ENCODE measurements at places on chromosomes 7 and 10.

DNA sequence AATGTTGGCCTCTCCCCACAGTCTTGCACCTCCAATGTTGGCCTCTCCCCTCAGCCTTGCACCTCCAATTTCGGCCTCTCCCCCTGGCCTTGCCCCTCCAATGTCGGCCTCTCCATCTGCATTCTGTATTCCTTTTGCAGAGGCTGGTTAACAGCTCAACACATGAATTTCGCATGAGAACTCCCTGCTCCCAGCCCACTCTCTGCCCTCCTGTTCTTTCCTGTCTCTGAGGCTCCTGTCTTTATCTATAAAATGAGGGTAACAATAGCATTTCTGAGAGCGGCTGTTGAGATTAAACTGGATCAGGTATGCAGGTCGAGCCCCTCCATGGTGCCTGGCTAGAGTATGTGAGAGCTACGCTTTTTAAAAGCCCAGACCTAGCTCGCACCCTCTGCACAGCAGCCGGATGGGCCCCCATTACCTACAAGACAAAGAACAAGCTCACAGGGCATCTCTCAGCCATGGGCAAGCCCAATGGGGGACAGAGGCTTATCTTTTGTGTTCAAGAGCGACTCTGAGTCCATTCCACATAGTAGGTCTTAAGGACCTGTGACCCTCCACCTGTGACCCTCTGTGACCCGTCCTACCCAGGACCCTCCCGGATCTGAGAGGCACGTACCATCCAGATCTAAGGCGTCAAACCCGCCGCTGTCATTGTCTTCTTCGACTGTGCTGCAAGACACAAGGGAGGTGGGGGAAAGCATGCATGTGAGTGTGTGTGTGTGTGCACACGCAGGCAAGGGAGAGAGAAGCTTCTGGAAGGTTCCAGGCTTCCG lies 82.2 kb upstream of the GNA12 start:
- H3K27me3 ChIP-seq, result no peaks in the 10 kb centered on the region
- no peak overlapping the region for H3K27ac ChIP-seq
- DNase-seq, result no peak
- no peaks in the 10 kb centered on the region for H3K4me1 ChIP-seq

GRCh38 chr7:124379296-124379695 lies 346.4 kb upstream of the TMEM229A start:
- H3K4me3 ChIP-seq, result no peak overlapping the region
- DNase-seq, result no peak
- H3K36me3 ChIP-seq, result no peaks in the 10 kb centered on the region
- no peak overlapping the region for H3K27ac ChIP-seq
- H3K27me3 ChIP-seq, result no peaks in the 10 kb centered on the region

- H3K27ac ChIP-seq, result no peak overlapping the region
- no peaks in the 10 kb centered on the region for H3K4me1 ChIP-seq
- no peaks in the 10 kb centered on the region for H3K27me3 ChIP-seq
- no peak overlapping the region for H3K4me3 ChIP-seq
- no peaks in the 10 kb centered on the region for H3K36me3 ChIP-seq
These were observed 146.5 kb downstream of the GLRX3 start for GRCh38 chr10:130282492-130283218.

DNA sequence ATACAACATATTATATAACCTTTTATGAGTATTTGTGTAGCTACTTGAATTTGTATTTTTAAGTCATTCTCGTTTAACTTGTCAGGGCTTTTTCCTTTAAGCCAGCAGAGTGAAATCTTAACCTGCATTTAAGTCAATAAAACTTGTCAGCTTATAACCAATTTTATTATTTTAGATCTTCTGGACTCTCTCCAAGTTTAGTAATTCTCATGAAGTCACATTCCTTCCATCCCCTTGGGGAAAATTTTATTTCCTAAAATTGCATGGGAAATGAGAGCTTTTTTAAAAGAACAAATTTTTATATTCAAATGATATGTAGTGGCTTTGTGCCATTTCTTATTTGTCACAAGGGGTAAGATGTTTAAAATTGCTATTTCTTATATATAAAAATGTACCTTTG lies 74.0 kb downstream of the SEPTIN7 start:
- H3K4me3 ChIP-seq, result no peak overlapping the region
- no peak for DNase-seq
- no peaks in the 10 kb centered on the region for H3K27me3 ChIP-seq
- H3K4me1 ChIP-seq, result no peaks in the 10 kb centered on the region
- H3K36me3 ChIP-seq, result 0 out of 2 replicates have a peak, but pooled peaks cover 14% of the 10 kb centered on the region

GRCh38 chr10:34434119-34434594 lies 380.9 kb downstream of the PARD3 start:
- H3K27me3 ChIP-seq, result no peaks in the 10 kb centered on the region
- no peak overlapping the region for H3K4me3 ChIP-seq
- H3K27ac ChIP-seq, result no peak overlapping the region
- no peaks in the 10 kb centered on the region for H3K4me1 ChIP-seq
- no peaks in the 10 kb centered on the region for H3K36me3 ChIP-seq
- no peak for DNase-seq

- H3K27ac ChIP-seq, result no peak overlapping the region
- DNase-seq, result no peak
- no peaks in the 10 kb centered on the region for H3K4me1 ChIP-seq
- no peaks in the 10 kb centered on the region for H3K36me3 ChIP-seq
These were observed 52.6 kb downstream of the FAM53B start for GRCh38 chr10:124691421-124692099.

DNA sequence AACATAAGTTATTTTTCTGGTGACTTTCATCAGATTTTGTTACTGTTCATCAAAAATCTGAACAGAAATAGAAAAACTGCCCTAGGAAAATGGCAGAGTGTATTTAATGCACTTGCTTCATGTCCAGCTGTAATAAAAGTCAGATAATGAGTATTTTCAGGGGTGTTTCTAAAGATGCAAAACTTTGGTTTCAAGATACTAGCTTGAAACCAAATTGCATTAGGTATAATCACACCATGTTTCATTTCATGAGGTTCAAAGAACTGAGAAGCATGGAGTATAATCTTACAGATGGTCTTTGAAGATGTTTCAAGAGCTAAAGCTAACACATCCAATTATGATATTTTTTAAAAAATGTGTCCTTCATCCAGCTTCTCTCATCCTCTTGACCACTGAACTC lies 128.9 kb downstream of the NRCAM start:
- H3K36me3 ChIP-seq, result no peaks in the 10 kb centered on the region
- no peak overlapping the region for H3K4me3 ChIP-seq
- no peak overlapping the region for H3K27ac ChIP-seq
- DNase-seq, result no peak
- no peaks in the 10 kb centered on the region for H3K27me3 ChIP-seq

GRCh38 chr7:74355091-74355490 lies 65.9 kb downstream of the CLIP2 start:
- peaks cover 12% of the 10 kb centered on the region for H3K4me1 ChIP-seq
- no peaks in the 10 kb centered on the region for H3K36me3 ChIP-seq
- no peak overlapping the region for H3K27ac ChIP-seq
- H3K4me3 ChIP-seq, result no peak overlapping the region

- no peak overlapping the region for H3K27ac ChIP-seq
- H3K4me1 ChIP-seq, result no peaks in the 10 kb centered on the region
- DNase-seq, result no peak
- H3K27me3 ChIP-seq, result no peaks in the 10 kb centered on the region
- H3K4me3 ChIP-seq, result no peak overlapping the region
These were observed 42.5 kb downstream of the FAM13C start for GRCh38 chr10:59319854-59320253.
